ENCODE measurements at places on chromosomes 2 and 18.

- no peak for DNase-seq
Observed at GRCh38 chr18:30696201-30696600, 346.3 kb downstream of the DSC3 start.

DNA sequence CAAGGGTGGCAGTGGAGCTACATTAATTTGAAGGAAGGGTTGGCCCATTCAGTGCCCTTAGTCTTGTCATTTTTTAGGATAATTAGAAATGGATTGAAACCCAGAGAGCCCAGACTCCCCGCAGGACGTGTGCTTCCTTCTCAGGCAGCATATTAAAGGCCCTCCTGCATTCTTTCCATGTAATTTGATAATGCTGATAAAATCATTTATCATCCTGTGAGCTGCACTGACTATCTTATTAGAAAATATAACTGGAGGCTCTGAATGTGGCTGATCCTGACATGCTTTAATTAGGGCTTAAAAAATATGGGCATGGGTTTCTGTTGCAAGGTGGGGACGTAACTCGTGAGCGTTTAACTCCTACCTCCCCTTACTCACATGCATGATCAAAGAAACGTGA, 148.1 kb downstream of the ACKR3 start:
- DNase-seq: no peak

DNA sequence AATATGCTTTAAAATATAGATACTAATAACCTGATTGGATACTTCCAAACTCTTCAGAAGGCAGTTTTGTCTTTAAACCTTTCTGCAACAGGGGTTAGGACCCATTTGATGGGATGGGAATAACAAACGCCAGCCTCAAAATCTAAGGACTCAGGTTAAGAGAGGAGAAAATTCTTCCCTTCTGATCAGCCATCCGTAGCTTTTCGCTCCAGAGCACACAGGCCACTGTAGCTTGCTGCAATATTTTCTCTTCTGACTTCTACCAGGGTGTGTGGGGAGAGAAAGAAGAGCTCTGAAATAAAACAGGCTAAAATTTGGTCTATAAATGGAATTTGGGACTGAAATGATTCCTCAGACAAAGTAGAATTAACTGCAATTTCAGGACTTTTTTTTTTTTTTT, 95.1 kb downstream of the ALPK2 start:
- no peak for DNase-seq

DNA sequence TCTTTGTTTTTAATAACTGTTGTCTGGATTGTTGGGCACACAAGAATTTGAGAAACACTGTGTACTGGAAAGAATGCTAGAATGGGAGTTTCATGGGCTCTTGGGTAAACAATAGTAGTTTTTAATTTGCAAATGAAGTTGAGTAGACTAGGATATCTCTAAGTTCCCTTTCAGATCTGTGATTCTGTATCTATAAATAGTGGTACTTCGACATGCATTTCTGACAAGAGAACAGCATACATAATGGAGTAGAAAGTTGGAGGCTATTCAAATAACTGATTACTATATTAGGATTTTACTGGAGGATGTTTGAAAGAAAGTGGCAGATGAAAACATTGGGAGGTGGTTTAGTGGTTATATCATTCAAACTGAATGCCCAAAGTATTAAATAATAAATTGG, 29.5 kb downstream of the EPB41L5 start:
- DNase-seq: peak; percentile 80

- DNase-seq: peak; percentile 31
Observed at GRCh38 chr2:173347305-173348168, 7.1 kb upstream of the CDCA7 start.

DNA sequence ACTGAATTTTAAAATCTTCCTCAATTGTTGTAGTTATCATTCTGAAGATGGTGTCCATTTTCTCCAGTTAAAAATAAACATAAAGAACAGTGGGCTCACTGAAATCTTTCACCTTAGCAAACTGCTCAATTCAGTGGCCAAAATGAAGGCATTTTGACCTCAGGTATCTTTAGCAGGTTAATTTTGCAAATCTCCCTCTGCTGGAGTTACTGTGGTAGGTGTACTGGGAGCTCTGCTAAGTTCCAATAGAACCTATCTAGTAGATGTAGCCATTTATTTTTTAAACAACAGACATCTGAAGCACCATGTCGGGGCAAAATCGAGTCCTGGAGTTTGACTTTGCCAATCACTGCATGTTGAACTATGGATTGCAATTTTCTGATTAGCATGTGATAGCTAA, 177.1 kb downstream of the IRS1 start:
- DNase-seq: no peak

DNA sequence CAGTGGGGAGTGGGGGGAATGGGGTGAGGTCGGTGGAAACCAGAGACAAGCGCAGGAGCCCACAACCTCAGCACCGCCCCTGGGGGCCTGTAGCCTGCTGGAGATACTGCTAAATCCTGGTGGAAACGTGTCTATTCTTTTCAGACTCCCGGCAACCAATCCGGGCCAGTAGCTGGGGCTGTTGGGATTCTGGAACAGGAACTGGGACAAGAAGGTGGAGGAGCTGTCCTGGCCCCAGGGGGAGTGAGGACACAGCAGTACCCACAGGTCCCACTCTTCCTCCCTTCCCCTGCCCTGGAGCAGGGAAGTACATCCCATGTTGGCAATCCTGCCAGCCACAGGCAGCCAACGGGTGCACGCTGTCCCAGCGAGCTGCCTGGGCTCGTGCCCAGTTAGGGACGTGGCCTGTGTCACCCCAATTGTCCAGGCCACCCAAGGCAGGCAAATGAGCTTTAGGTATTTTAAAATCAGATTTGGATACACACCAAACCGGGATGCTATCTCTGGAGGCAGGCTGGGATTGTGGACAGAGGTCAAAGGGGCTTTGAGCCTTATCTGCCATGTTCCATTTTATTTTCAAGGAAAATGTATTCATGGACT, 51.8 kb downstream of the HS1BP3 start:
- DNase-seq: no peak

DNA sequence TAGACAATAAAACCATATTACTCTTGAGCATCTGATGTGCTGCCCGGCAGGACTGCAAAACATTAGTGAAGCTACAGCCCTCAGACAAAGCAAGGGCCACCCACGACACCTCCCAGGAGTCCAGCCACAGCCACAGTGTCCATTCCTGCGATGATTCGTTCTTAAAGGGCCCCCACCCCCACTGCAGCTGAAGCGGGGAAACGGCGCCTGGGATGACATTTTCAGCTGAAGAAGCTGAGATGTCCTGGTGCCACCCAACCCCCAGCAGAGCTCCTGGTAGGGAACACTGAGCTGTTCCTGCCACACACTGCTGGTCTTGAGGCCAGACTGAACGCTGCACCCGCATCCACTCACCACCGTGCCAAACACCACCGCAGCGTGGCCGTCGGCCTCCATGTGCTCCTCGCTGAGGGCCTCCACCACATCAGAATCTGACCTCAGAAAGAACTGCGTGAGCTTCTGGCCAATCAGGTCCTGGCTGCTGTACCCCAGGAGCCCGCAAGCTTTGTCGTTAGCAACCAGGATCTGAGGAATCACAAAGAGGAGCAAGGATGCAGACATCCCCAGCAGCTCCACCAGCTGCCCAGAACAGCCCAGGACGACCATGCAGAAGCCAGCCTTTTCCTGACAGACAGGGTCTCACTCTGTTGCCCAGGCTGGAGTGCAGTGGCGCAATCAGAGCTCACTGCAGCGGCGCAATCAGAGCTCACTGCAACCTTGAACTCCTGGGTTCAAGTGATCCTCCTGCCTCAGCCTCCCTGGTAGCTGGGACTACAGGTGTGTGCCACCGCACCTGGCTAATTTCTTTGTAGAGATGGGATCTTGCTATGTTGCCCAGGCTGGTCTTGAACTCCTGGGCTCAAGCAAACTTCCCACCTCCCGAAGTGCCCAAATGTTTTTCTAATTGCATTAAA, 9.5 kb downstream of the PASK start:
- no peak for DNase-seq

Measured in HAP-1 (cell line).